B cell (primary cell): ENCODE measurements at places on chromosomes 16 and 17.

GRCh38 chr16:84577034-84577803 lies 40.7 kb downstream of the COTL1 start:
- DNase-seq, result no peak

- DNase-seq, result no peak
Measured at GRCh38 chr17:8116776-8117175, 1.5 kb downstream of the ALOXE3 start.

DNA sequence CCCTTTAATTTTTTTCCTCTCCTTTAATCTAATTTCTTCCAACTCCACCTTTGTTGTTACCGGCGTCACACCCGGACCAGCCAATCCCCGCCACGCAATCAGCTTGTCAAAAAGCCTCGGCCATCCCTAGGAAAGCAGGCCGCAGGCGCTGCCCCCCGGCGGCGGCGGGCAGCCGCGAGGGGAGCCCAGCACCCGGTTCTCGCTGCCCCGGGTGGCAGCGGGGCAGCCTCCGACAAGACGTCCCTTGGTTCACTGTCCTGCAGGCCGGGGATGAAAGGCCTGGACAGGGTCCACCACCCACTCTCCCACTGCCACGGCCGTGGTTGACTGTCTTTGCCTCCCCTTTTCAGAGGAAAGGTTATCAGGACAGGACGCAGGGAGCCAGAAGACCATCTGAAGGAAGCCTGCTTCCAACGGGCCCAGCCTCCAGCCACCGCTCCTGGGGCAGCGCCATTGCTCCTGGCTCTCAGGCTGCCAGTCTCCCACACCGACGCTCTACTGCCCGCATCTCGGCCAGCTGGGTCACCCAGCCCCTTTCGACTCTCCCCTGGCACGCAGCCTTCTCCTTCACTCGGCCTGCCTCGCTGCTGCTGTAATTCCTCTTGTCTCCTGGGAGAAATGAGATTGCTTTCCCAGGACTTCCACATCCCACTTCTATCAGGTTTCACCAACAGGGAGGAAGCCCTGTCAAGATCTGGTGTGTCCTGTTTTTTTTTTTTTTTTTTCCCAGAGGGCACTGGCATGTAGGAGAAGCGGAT lies 2.8 kb upstream of the UBTF start:
- DNase-seq, result peak; percentile 67

DNA sequence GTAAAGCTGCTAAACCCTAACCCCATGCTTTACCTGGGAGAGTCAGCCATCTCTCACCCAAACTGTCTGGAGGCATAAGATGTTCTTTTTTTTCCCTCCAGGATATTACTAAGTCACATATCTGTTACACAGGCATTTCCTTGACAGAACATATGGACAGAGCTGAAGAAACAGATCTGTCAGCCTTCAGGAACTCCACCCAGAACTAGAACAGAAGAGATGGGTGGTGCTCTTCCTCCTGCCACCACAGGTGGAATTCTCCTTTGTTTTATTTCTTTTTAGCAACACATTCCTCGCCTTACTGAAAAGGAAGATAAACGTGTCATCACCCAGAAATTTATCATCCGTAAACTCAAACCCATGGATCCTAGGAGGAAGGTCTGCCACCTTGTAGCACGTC lies 8.8 kb downstream of the MYCBPAP start:
- DNase-seq, result no peak
